ENCODE measurements at places on chromosomes 3 and 15.

DNA sequence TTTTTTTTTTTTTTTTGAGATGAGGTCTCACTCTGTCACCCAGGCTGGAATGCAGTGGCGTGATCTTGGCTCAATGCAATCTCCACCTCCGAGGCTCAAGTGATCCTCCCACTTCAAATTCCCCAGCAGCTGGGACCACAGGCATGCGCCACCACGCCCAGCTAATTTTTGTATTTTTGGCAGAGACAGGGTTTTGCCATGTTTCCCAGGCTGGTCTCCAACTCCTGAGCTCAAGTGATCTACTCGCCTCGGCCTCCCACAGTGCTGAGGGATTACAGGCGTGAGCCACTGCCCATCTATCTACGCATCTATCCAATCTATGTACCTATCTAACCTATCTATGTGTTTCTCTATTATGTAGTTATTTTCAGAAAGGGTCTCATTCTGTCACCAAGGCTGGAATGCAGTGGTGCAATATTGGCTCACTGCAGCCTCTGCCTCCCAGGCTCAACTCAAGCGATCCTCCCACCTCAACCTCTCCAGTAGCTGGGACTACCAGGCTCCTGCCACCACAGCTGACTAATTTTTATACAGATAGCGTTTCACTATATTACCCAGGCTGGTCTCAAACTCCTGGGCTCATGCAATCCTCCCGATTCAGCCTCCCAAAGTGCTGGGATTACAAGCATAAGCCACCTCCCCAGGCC is 20.2 kb upstream of the GPX1 start:
- no peak for DNase-seq

GRCh38 chr15:26295336-26296085 is 432.4 kb upstream of the ATP10A start:
- no peak for DNase-seq

GRCh38 chr3:137583256-137583655 is 180.9 kb upstream of the SOX14 start:
- DNase-seq = no peak

DNA sequence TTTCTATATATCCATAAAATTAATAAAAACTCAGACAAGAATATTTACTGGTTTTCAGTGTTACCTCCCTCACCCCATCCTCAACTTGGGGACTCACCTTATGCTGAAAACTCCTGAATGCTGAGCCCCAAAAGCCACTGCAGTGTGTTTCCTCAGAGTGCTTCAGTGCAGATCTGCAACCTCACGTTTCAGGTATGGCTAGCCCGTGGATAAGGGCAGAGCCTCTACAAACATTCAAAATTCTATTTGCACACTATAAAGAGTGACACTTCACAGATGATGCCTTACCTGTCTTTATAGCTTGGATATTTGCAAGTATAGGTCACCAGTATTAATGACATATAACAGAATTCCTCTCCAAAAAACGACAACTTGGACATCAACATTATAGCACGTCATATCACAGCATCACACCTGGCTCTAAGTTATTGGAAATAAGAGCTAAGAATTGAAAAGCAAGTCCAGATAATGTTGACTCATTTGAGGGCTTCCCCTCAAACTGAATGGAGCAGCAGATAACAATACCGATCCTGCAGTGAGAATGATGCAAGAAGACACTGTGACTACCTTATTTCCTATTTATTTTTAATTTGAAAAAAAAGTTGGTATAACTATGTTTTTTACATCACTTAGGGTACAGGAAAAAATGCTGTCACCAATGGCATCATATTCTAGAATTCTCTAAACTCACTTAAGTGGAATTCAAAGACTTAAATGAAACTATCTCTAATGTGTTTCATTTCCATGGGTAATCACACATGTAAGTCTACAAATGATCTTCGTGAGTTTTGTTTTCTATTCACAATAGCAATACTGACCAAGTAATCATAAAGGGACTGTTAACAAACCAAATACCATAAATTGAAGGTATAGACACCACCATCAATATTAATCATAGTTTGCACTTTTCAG is 40.7 kb upstream of the RSL24D1 start:
- DNase-seq = no peak

- DNase-seq = no peak
Observed at GRCh38 chr15:73936181-73936580, 9.9 kb downstream of the LOXL1 start.

DNA sequence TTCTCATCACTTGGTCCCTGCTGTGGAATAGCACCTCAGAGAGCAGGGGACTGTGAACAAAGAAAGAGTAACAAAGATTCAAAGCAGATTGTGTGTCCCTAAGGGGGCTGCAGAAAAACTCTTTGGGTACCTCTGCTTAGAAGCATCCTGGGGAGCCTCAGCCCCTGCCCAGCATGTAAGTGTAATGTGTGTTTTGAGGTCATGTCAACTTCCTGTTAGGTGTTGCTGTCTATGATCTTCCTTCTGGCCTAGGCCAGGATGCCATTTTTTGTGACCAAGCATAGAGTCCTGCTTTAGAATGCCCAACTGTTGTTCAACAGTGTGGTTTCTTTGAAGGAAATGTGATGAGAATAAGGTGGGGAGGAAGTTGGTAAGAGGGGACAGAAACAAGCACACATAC is 77.1 kb upstream of the BCL6 start:
- no peak for DNase-seq

GRCh38 chr3:197796087-197796486 is 5.0 kb downstream of the LRCH3 start:
- DNase-seq = no peak

- DNase-seq = no peak
Observed at GRCh38 chr15:33242669-33243191, 48.2 kb upstream of the FMN1 start.

- DNase-seq = no peak
Observed at GRCh38 chr3:71859123-71859519, 74.2 kb upstream of the PROK2 start.

DNA sequence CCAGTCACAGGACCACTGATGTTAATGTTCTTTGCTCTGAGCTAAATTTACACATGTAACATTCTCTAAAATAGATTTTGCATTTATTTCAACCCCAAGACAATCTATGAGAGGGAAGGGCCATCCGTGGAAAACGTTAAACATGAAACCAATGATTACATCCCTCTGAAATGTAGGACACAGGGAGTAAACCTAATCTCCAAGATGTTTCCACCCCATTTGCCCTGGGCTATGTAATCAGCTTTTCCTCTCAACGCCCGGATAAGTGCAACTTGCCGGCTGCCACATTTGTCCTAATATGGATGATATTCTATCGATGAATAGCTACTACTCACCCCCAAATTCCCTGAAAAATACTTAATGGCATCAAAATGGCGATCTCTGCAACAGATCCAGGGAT is 6.4 kb upstream of the FMN1 start:
- no peak for DNase-seq

- no peak for DNase-seq
Observed at GRCh38 chr3:27501759-27502158, 17.6 kb upstream of the SLC4A7 start.

DNA sequence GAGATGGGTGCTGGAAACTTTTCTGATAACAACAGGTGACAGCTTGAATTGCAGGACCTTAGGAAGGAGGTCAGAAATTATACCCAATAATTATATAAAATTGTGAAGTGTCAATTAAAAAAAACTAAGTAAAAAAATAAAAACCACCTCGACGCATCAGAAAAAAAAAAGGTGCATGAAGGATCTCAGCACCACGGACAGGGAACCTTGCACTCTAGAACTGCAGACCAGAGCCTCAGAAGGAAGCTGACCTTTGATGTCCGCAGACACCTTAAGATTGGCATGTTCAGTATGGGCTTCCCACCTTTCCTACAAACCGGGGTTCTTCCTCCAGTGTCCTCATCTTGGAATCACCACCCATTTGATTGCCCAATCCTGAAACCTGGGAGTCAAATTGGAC is 60.9 kb downstream of the SCN10A start:
- no peak for DNase-seq

GRCh38 chr3:55617385-55617784 is 130.3 kb upstream of the WNT5A start:
- no peak for DNase-seq

GRCh38 chr3:106943071-106943470 is 434.2 kb upstream of the CCDC54 start:
- DNase-seq = no peak

GRCh38 chr15:57824186-57824585 is 117.7 kb downstream of the POLR2M start:
- no peak for DNase-seq

DNA sequence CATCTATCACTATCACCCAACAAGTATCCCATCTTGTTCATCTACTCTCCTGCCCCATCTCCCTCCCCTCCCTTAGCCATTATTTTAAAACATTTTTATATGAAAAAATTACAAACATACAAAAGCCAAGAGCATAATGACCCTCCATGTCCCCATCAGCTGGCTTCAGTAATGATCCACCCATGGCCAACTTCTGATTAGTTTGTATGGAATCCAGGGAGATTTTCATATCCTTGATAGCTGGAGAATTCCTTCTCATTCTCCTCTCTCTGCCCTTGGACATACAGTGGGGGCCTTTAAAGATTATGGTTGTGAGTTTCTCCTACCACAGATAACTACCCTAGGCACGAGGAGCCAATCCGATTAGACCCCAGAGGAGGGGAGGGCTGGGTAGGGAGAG is 40.2 kb downstream of the IRAK2 start:
- DNase-seq = no peak

- DNase-seq = no peak
Observed at GRCh38 chr3:76685858-76686257, 354.0 kb upstream of the ROBO2 start.

- DNase-seq = no peak
Observed at GRCh38 chr3:124599779-124600693, 130.2 kb upstream of the UMPS start.

DNA sequence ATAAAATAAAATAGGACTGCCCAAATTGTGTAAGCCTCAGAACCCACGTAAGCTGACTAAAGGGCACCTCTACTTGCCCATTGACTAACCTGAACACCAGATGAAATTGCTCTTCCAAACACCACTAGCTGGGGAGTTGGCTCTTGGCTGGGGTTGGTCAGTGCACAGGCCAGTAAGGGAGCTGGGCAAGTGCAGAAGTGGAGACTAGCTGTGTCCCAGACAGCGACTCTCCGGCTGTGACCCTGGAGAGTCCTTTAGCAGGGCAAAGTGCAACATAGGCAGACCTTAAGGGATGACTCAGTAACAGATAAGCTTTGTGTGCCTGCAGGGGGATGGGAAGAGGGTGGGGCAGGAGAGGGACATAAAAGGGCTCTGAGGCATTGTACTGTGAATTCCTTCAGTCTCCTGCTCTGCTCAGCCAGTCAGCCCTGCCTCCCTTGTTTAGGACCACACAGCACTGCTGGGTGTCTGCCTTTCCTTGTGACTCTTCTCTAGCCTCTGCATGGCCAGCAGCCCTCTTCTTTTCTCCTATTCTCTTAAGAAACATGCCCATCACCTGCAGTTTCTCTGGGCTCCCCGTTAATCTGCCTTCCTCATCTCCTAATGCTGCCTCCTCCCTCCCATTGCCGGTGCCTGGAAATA is 13.2 kb downstream of the NR1I2 start:
- no peak for DNase-seq

- DNase-seq = no peak
Observed at GRCh38 chr3:140403079-140403478, 274.8 kb upstream of the TRIM42 start.

DNA sequence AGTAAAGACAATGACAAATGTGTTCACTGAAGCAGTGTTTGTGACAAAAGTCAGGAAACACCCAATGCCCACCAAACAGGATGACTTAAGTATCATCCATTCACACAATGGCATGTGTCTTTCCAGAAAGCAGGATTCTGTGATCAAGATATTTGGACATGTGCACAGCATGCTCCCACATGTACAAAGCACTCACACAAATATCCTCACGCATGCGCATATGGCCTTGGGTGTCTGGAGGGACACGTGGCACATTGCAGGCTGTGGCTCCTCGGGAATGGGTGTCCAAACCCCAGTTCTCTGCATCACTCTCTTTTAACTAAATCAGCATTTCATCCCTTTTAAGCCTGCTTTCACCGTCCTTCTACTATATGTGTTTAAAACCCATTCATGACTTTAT is 130.5 kb downstream of the KLF13 start:
- DNase-seq = no peak

DNA sequence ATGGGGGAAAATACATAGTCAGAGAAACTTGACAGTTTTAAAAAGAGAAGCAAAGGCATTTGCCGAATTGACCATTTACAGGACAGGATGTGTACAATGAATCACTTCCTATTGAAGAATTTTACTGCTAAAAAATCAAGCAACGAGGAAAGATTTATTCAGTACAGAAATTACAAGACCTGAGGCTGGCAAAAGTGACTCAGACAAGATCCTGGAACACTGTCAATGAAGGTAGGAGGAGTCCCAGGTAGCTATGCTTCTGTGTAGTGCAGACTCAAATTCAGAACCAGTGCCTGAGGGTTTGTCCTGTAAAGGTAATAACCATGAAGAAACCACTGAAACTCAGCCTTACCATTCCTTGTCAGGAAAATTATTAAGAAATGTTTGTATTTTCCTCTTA is 120.9 kb downstream of the ZMAT3 start:
- DNase-seq = no peak

- DNase-seq = no peak
Observed at GRCh38 chr15:25797936-25798901, 64.9 kb downstream of the ATP10A start.

DNA sequence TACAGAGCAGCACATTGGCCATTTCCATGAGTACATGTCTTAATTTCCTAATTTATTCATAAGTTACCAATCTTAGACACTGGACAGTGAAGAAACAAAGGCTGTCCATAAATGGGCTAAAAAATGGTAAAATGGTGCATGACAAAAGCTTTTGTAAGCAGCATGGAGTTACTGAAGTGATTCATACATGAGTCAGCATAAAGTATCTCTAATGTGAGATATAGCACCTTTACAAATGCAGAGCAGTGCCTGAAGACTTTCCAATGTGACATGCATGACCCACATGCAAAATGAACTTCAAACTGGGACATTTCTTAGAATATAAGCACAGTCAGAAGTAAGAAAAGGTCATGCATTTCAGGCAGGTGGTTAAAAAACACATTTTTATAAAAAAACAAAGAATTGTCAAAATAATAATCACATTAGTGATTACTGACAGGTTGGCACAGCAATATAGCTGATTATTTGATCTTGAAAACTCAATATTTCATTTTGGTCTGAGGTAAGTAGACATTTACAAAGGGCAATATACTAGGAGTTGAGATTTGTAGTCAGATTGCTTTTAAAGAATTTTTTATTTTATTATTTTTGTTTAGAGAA is 299.3 kb downstream of the PLCL2 start:
- no peak for DNase-seq

DNA sequence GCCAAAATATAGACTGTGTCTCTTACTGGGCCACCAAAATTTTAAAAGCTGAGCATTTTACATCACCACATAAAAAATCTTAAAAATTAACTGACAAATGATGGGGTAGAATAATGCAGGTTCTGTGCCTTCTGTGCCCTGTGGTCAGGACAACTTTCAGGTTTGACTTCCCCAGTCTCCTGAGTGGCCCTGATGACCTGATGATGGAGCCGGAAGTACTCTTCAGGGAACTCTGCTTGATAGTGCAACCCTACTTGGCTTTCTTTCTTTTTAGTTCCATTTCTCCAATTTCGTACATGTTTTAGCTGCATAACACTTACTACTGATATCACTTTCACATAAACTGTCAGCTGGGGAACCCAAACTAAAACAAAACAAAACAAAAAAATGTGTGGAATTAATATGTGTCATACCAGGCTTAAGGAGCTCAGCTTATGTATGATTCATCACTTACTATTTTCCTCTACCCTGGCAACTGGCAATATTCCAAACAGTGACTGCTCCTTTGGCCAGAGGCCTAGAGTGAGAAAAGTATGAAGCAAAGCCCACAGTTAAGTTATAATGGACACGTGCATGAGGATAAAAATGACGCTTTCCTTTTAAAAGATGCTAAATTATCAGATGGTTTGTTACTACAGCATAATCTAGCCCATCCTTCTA is 194.3 kb downstream of the BCHE start:
- DNase-seq = no peak

Data from H1 (cell line).